ENCODE measurements at places on chromosomes 12 and 14.

GRCh38 chr12:123908884-123909725 lies 63.5 kb downstream of the CCDC92 start:
- DNase-seq = no peak

GRCh38 chr14:21668377-21668776 lies 5.2 kb downstream of the OR4E1 start:
- peak; percentile 47 for DNase-seq

- DNase-seq = no peak
Observed at GRCh38 chr14:22226381-22226780, 362.6 kb downstream of the DAD1 start.

- no peak for DNase-seq
Observed at GRCh38 chr14:95855606-95856005, 21.0 kb upstream of the TUNAR start.

DNA sequence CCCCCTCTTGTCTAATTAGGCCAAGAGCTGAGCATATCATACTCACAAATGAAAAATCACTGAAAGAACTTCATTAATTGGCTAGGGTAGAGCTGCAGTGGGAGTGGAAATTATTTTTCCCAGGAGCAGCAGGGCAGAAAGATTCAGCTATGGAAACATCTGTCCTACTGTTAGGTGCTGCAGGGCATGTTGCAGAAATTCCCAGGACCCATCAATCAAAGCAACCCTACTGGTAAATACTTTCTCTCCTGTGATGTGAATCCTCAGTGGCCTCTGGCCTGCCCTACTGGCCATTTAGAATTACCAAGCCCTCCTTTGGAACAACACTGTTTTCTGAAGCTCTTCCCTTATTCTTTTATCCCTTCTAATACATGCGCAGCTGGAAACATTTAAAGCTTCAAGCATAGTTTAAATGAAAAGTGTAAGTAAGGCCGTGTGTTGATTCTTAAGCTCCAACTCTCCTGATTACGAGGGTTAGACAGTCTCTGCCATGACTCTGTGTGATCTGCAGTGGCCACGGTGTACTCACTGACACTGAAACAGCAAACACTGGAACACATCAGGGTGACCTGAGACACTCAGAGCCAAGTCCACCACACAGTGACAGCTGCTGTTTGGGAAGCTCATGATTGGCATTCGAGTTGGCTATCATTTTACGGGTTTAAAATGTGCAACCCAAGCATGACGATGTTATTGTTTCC lies 62.6 kb upstream of the TMCC3 start:
- no peak for DNase-seq

GRCh38 chr12:56591961-56592360 lies 38.2 kb downstream of the BAZ2A start:
- no peak for DNase-seq

- DNase-seq = no peak
Observed at GRCh38 chr12:85369365-85370154, 89.5 kb downstream of the ALX1 start.

DNA sequence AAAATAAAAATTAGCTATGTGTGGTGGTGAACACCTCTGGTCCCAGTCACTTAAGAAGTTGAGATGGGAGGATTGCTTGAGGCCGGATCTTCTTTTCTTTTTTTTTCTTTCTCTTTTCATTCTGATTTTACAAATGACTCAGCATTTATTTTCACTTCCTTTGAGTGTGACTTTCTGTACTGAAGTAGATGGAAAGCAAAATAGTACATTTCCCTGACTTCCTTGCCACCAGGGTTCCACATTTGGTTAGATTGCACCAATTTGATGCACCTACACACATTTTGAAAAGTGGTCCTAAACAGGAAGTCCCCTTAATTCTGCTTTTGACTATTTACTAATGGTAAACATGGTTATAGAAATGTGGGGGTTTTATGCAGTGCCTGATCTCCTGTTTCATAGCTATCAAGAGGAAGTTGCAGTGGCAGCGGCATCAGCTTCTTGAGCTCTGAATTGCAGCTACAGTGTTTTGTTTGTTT lies 13.0 kb upstream of the LEMD3 start:
- no peak for DNase-seq

GRCh38 chr12:130097342-130097741 lies 64.9 kb upstream of the FZD10 start:
- no peak for DNase-seq

GRCh38 chr12:104207416-104208205 lies 8.0 kb upstream of the TXNRD1 start:
- peak; percentile 23 for DNase-seq

- DNase-seq = no peak
Observed at GRCh38 chr14:23514644-23514957, 37.0 kb downstream of the ZFHX2 start.

GRCh38 chr14:35883677-35884293 lies 57.6 kb downstream of the BRMS1L start:
- DNase-seq = peak; percentile 34

DNA sequence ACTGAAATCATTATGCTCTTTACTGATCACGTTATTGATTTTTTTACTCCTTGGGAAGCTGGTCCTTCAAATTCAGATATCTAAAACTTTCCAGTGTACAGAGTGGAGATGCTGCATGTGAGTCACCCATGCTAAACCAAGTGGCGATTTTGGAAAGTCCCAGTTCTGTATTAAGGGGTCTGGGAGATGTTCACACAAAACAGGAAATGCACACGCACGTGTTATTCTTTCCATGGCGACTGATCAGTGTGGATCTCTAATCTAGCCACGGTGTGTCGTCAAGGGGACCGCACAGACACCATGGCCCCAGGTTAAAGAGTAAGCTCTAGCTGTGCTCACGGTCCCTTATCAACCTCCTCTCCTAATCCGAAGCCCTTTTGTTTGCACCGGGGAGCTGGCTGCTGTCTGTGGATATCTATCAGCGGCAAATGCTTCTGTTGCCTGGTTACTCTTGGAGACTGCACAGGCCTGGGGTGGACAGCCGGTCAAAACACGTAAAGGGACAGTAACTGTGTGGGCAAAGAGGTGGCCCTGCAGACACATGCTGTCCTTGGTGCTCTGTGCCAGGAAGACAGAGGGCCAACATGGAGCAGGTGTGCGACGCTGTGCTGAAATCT lies 96.6 kb downstream of the RIMBP2 start:
- no peak for DNase-seq

GRCh38 chr14:22252686-22253085 lies 336.3 kb downstream of the DAD1 start:
- no peak for DNase-seq

DNA sequence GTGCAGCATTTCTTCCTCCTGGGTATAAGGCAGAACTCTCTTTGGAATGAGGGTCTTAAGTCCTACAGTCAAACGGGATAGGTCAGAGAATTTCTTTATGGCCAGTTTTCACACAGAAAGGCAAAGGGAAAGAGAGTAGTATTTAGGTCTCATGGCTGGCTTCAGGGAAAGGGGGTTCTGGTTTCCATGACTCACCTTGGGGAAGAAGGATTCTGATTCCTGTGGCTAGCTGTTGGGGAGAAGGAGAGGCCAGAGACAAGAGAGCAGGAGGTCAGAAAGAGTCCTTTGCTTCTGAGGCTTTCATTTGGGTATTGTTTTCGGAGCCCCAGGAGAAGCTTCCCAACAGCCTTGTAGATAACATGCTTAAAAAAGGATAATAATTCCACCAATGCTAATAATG lies 332.5 kb downstream of the NPAS3 start:
- DNase-seq = no peak

GRCh38 chr12:121580959-121581685 lies at the start of gene KDM2B:
TSS of gene KDM2B (minus strand) at chr12:121581023. CDS start at chr12:121580911, 112 bp downstream.
- DNase-seq = peak; percentile 31

DNA sequence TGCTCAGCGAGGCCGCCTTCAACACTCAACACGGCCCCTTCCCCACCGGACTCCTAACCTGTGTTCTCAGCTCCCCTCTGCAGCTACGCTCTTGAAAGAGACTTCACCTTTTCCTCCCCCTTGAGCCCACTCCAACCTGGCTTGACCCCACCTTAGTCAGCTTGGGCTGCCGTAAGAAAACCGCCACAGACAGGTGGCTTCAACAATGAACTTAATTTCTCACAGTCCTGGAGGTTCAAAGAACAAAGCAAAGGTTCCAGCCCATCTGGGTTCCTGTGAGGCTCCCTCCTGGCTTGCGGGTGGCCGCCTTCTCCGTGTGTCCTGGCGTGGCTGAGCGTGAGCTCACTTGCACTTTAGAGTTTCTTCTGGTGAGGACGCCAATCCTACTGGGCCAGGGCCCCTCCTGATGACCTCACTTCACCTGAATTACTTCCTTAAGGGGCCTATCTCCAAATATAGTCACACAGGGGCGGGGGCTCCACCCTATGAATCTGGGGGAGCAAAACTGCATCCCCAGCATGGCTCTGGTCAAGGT lies 138.8 kb downstream of the CALM1 start:
- no peak for DNase-seq

GRCh38 chr12:55699471-55700055 lies 8.1 kb downstream of the ITGA7 start:
- DNase-seq = no peak

DNA sequence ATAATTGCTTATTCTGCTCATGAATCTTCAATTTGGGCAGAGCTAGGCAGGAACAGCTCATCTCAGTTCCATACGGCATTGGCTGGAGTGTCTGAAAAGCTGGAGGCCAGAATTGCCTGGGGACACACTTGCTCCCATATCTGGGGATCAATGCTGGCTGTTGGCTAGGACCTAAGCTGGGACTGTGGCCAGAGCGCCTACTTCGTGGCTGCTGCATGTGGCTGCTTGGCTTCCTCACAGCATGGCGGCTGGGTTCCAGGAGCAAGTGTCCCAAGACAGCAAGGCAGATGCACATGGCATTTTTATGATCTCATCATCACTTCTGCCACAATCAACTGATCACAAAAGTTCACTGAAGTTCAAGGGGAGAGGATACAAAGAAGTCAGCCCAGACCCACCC lies 200.2 kb downstream of the TTC8 start:
- DNase-seq = no peak

DNA sequence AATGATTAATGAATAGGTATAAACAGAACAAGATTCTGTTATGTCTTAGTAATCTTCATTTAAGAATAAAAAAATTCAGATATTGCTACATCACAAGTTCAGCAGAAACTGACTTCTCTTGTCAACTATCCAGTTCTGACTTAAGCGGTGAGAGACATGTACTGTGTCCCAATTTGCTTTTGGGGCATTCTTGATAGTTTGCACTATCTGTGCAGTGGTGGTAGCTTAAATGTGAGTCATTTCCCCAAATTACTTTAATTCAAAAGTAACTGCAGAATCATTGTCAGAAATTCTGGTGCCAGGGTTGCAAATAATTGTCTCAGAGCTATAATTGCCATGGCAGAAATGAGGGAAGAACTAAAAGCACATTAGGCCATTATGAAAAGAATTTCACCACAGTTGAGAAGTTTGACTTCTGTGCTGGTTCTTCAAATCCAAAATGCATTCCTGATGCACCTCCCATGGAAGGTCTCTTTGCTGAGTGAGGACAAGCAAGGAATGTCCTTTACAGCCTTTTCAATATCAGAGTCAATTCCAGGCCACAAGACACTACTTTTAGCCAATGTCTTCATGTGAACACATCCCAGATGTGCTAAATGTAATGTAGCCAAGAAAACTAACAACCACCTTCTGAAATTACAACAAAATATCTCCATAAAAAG lies 304.7 kb downstream of the SSPN start:
- no peak for DNase-seq

DNA sequence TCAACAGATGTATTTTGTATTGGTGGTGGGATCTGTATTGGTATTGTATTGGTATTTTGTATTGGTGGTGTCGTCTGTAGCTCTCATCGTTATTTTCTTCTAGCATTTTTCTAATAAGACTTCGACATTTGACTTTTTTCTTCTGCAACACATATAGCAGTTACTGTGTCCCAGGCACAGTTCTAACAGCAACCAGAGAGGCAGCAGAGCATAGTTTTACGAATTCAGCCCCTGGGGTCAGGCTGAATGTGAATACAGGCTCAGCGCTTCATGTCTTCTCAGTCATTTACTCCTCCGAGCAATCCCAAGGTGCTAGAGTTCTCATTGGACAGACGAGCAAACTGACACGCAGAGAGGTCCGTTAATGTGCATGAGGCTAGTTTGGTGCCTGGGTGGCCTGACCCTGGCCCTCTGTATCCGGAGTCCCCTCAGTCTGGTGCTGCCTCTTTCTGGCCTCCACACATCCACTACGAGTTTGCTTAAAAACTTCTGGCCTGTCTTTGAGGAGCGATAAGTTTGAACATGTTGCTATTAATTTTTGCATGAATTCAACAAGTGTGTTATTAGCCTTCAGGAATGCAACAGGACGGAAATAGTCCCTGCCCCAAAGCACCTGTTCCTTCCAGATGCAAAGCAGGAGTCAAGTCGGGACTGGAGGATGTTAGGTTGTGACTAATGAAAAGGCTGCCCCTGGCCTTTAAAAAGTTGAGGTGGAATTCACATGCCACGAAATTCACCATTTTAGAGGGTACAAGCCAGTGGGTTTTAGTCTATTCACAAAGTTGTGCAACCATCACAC lies 87.0 kb downstream of the GLT1D1 start:
- DNase-seq = no peak

GRCh38 chr12:68579254-68579653 lies 31.4 kb upstream of the RAP1B start:
- DNase-seq = no peak

- DNase-seq = no peak
Observed at GRCh38 chr14:57657487-57657886, 163.8 kb upstream of the CCDC198 start.

DNA sequence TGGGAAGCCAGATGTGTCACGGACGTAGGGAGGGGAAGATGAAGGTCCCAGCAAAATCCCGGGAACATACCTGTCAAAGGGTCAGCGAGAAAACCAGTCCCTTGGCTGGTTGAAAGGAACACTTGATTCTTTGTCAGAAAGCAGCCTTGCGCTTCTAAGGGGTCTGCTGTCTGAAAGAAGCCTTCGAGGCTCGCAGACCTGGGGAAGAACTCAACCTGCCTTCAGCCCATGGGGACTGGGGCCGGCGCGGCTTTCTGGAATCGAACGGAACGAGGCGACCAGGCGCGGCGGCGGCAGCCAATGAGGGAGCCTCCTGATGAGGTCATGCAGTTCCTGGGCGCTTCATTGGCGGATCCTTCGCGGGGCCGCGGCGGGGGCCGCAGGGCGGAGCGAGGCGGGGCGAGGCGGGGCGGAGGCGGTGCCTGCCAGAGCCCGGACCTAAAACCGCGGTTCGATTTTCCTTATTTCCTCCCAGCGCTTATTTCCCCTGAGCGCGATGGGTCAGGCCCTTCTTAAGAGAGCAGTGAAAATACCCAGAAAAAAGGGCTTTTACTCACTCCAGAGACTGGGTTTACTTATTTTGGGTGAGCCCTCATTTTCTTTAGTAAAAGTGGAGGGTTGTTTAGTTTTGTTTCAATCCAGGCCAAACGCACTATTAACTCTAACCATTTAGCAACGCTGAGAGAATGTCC lies 11.8 kb upstream of the TTC7B start:
- peak; percentile 98 for DNase-seq

DNA sequence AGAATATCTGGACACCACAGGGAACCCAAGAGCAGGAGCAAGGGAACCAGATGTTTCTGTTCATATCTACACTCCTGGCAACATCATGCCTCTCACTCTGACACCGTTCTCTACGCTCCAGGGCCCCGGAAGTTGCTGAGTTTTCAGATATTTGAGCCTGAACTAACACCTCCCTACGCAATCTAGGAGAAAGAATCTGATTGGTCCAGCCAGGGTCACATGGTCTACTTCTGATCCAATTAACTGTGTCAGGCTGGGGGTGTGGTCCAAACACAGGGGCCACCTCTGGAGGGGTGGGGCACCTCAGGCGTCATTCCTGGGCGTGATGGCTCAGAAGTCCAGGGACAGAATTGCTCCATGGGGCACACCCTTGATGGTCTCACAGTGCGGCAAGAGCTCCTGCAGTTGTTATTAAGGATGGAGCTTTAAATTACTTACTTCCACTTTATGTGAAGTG lies 165.5 kb downstream of the PTPN11 start:
- DNase-seq = peak; percentile 17

GRCh38 chr12:124564971-124565491 lies 2.4 kb downstream of the NCOR2 start:
- DNase-seq = no peak
